CD4-positive, alpha-beta T cell treated with Interleukin-17A for 4 hours (primary cell): ENCODE measurements at places on chromosomes 6 and 20.

- DNase-seq = no peak
These were observed 74.9 kb downstream of the IGF2R start for GRCh38 chr6:160043784-160044183.

GRCh38 chr20:29878281-29878741, 1379.2 kb upstream of the DEFB115 start:
- no peak for DNase-seq

DNA sequence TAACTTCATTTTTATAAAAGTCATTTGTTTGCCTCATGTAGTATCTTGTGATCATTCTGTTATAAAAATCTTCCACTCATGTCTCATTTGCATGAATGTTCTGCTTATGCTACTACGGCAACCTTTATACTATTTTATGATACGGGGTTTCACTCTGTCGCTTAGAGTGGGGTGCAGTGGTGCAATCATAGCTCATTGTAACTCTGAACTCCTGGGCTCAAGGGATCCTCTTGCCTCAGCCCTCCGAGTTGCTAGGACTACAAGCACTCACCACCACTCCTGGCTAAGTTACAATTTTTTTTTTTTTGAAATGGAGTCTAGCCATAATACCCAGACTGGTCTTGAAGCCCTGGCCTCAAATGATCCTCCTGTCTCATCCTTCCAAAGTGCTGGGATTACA, 154.4 kb upstream of the PREP start:
- DNase-seq = no peak

GRCh38 chr20:34834459-34834893, 9.0 kb upstream of the NCOA6 start:
- no peak for DNase-seq

- no peak for DNase-seq
These were observed 33.7 kb upstream of the ADGRF1 start for GRCh38 chr6:47075741-47076421.
